Suppressor macrophage (primary cell): ENCODE measurements at places on chromosomes 1 and 21.

GRCh38 chr1:167471568-167471967, 46.8 kb downstream of the CD247 start:
- DNase-seq: no peak

DNA sequence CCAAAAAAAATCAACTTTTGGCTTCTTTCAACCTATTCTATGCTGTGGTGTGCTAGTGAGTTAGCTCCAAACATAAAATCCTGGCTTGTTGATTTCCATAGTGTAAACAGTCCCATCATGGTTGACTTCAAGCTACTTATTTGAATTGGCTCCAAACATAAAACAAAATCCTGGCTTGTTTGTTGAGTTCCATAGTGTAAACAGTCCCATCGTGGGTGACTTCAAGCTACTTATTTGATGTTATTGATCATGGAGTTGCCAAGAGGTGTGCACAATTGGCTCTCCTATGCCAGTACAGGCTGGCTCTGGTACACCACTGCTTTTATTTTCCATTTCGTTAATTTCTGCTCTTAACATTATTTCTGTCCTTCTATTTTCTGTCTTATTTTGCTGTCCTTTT, 1.8 kb upstream of the COA6 start:
- no peak for DNase-seq

- DNase-seq: no peak
Measured at GRCh38 chr1:220224033-220224432, 48.2 kb downstream of the RAB3GAP2 start.

DNA sequence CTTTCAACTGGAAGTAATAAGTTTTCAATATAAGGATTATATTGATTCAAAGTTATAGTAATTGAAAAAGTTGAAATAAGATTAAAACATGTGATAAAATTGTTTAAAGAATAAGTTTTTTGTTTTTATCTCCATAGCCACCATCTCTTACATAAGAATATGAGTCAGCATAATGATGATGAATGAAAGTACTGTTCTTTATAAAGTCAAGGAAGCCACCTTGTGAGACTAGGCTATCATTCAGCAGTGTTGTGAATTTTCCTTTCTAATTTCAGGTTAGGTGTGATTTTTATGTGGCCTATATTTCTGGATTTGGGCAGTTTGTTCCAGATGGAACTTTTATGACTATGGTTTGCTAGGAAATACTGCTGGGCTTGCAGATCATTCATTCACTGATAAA, 22.4 kb upstream of the ASB17 start:
- DNase-seq: no peak

DNA sequence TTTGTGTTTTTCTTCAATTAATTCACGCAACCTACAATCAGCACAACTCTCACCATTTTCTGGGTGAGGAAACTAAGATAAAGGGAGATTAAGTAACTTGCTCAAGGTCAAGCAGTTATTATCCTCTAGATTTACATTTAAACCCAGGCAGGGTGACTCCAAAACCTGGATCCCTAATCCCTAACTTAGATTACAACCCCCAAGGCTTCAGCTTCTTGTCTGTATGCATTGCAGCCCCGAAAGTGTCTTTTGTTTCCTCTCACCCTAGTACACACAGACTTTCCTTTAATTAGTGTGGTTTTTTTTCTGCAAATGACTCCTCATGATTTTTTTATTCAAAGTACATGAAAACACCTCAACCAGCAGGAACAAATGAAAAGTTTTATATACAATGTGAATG, 748.6 kb upstream of the ADGRL2 start:
- no peak for DNase-seq

- no peak for DNase-seq
Measured at GRCh38 chr1:18419113-18419844, 61.5 kb upstream of the KLHDC7A start.

DNA sequence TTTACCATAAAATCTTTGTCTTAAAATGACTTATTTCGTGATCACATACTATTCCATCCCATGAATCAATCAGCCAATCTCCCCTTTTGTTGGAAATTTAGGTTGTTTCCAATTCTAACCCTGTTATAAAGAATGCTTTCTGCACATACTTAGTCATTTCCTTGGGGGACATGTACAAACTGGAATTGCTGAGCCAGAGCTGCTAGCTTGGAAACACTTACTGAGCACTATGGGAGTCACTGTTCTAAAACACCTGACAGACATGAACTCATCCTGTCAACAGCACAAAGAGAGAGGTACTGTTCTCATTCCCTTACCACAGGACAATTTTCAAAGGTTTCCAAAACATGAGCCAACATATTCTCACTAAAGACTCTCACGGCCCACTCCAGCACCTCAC, 32.1 kb downstream of the AK2 start:
- DNase-seq: no peak

- DNase-seq: no peak
Measured at GRCh38 chr1:93219443-93219842, 38.9 kb downstream of the CCDC18 start.

GRCh38 chr1:3909615-3910014, 9.5 kb upstream of the C1orf174 start:
- no peak for DNase-seq

GRCh38 chr1:229075716-229076115, 195.2 kb upstream of the RAB4A start:
- no peak for DNase-seq

DNA sequence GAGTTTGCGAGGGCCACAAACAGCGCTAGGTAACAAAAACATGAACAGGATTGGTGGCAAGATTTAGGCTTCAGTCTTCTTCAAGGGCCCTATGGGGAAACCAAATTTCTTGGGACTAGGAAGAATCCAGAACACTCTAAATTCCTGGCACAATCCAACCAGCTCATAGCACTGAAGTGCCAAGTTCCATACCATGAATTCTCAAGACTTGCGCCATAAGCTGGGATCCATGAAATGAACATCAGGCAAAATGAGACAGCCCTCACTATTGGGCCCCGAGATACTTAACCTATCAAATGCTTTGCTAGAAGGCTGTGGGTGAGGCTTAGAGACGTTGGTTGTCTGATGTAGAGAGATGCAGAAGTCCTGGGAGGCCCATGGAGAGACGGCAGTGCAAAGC, 322.1 kb downstream of the PAPPA2 start:
- no peak for DNase-seq

DNA sequence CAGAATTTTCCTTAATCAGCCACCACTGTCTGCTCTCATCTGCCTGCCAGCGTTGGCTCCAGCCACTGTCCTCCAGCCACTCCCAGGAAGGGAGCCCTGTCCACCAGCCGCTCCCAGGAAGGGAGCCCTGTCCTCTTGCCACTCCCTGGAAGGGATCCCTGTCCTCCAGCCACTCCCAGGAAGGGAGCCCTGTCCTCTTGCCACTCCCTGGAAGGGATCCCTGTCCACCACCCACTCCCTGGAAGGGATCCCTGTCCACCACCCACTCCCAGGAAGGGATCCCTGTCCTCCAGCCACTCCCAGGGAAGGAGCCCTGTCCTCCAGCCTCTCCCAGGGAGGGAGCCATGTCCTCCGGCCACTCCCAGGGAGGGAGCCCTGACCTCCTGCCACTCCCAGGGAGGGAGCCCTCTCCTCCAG, 726.5 kb downstream of the PTPRU start:
- no peak for DNase-seq

- no peak for DNase-seq
Measured at GRCh38 chr1:7292714-7293419, 478.2 kb upstream of the VAMP3 start.

- DNase-seq: no peak
Measured at GRCh38 chr1:61287734-61288133, 205.4 kb downstream of the NFIA start.

DNA sequence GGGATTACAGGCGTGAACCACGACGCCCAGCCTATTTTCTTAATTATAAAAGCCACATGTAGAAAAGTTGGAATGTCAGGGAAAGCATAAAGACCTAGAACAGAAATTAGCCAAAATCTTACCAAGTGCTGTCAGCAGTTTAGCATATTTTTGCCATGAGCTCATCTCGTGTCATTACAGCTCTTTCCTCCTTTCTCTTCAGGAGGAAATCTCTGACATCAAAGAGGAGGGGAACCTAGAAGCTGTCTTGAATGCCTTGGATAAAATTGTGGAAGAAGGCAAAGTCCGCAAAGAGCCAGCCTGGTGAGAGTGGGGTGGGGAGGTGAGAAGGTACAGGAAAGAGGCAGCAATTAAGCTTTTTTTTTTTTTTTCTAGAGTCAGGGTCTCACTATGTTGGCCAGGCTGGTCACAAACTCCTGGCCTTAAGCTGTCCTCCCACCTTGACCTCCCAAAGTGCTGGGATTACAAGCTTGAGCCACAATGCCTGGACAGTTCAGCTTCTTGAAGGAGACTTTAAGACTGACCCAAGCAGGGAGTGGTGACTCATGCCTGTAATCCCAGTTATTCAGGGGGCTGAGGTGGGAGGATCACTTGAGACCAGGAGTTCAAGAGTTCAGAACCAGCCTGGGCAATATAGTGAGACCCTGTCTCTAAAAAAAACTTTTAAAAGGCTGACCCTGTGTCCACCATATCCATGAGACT, 8.4 kb upstream of the BGLAP start:
- no peak for DNase-seq

GRCh38 chr1:93665015-93665414, 16.6 kb downstream of the BCAR3 start:
- no peak for DNase-seq

DNA sequence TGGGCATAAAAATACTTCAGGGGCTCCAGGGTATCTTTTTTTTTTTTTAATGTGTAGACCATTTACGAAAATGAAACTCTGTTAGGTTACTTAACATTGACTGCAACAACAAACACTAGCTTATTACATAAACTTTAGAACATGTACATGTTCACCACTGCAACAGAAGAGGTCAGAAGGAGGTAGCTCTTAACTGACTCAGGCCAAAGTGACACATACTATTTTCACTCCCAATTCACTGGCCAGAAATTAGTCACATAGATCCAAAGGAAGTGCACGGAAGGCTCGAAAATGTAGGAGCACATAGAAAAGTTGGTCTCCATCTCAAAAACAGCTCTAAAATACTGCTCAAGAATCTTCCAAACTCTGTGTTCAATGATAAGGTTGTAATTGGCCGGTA, 107.2 kb downstream of the AKT3 start:
- DNase-seq: no peak

- no peak for DNase-seq
Measured at GRCh38 chr21:45471525-45472221, 66.7 kb downstream of the COL18A1 start.

DNA sequence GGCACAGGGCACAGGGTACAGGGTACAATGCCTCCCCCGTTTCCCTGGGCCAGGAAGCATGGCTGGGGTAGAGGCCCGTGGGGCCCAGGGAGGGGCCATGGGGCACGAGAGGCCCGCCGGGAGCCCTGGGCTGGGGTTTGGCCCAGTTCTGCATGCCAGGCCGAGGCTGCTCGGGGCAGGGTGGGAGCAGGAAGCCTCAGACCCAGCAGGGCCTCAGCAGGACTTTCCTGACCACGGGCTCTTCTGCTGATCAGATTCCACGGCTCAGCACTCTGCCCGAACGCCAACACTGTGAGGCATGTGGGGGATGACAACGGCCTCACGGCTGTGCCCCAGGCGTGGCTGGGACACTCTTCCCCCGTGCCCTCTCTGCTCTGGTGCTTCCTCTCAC, 104.3 kb downstream of the NPHP4 start:
- DNase-seq: peak; percentile 24

DNA sequence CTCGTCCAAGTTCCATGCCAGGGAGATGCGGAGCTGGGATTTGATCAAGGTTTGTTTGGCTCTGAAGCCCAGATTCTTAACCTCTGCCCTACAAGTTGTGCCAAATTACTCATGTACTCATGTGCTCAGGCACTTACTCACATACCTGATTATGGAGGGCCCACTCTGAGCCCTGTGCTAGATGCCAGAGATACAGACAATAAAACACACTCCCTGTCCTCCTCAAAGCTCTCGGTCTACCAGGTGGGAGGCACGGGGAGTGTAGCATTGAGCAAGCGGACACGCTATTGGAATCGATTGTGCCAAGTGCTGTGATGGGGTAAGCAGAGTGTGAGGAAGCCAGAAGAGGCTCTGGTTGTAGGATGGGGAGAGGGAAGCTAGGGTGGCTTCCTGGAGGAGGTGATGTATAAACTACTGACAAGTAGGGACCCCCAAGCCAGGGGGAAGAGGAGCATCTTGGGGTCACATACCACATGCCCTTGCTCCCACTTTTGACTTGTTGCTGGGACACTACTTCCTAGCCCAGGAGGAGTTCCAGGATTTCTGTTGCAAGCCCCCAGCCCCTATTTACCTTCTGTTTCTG, 49.8 kb upstream of the IFNLR1 start:
- DNase-seq: no peak

DNA sequence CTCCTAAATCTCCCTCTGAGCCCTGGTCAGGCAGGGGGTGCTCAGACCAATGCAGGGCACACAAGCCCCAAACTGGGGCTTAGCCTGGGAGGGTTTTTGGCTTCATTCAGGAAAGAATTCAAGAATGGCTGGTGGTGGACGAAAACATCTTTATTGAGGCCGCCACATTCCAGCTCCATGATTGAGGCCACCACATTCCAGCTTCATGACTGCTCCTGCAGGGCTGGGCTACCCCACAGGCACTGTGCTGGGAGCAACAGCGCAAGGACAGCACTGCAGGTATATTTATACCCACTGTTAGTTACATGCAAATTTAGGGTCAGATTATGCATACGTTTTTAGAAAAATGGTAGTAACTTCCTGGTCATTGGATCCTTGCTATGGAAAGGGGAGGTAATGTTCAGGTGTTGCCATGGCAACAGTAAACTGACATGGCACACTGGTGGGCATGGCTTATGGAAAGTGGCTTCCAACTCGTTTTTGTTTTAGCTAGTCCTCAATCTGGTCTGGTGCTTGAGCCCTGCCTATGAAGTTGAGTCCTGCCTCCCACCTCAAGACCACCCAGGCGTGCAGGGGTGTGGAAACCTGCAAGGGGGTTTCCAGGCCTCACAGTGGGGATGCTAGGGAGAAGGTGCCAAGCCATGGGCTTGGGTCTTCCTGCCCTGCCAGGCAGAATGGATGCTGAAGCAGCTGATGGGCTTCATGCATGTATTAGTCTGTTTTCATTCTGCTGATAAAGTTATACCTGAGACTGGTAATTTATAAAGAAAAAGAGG, 348.7 kb upstream of the AJAP1 start:
- no peak for DNase-seq

DNA sequence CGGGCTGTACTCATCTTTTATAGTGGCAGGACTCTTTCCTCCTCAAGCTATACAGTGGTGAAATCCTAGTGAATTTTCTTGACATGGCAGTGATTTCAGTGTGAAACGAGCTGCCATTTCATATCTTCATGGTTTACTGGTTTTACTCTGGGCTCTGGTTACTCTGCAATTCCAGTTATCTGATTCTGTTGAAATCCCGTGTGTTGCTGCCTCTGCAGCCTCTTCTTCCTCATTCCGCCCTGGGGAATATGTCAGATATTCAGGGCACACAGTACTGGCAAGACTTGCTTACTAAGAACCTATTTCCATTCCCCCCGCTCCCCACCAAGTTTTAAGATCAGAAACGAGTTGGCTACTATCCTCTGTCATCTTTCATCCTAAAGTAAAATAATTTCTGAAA, 7.9 kb upstream of the OR2B11 start:
- DNase-seq: peak; percentile 70

- DNase-seq: peak; percentile 53
Measured at GRCh38 chr1:201254625-201255478, 28.5 kb upstream of the PKP1 start.
